ENCODE measurements at places on chromosomes 2 and 18.

GRCh38 chr2:57598551-57598950 is 448.1 kb upstream of the VRK2 start:
- DNase-seq = no peak

DNA sequence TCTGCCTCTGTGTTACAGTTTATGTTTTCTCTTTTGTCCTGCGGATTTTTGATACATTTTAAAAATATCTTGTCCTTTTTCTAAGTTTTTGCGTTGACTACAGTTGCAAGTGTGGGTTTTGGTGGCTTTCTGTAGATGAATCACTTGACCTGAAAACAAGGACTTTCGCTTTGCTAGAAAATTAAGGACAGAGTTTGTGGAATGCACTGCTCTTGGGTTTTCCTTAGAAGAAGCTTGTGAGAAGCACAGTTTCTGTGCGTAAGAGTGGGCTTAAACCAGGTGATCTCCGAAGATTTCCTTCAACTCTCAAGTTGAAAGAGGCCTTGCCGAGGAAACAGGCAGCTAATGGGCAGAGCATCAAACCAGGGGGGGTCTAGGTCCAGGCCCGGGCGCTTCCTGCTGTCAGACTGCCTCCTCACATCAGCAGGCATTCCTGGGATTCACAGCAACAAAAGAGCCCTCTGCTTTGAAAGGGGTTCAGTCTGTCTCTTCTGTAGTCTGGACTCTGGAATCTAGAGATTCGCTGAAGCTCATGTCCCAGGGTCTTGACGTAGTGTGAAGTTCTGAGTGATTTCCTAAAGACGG is 17.3 kb downstream of the NCK2 start:
- no peak for DNase-seq

DNA sequence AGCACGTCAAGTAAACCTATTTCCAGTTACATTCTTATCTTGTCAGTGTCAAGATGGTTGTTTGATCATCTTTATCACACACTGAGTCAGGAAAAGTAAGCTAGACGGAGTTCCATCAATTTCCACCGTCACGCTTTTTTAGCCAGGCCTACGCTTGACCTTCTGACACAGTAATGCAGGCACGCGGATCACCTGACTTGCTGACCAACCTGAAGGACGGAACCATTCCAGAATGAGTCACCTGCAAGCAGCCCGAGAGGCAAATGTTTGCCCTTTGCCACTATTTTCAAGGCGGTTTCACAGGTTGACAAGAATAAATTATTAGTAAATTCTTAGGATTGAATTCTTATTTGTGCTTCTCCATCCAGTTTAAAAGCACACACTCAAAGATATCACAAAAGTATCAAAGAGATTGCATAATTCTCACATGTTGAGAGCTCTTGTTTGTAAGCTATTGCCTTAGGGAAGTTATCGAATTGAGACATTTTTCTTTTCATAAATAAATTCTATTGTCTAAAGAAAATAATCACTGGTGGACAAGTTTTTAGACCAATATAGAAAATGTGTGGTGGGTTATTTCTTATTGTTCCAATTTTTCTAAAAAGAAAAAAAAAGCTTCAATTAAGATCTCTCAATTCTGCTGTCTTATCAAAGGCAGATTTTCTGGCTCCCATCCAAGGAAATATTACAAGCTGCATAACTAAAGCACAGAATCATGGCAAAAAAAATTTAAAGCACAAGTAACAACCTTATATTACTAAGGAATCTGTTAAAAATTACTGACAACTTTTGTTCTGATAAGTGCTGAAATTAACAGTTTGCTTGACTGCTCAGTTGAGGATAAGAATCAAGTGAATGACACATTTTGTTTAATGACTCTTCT is 31.9 kb downstream of the UXS1 start:
- no peak for DNase-seq

GRCh38 chr2:36294316-36294721 is 61.3 kb upstream of the CRIM1 start:
- DNase-seq = no peak

DNA sequence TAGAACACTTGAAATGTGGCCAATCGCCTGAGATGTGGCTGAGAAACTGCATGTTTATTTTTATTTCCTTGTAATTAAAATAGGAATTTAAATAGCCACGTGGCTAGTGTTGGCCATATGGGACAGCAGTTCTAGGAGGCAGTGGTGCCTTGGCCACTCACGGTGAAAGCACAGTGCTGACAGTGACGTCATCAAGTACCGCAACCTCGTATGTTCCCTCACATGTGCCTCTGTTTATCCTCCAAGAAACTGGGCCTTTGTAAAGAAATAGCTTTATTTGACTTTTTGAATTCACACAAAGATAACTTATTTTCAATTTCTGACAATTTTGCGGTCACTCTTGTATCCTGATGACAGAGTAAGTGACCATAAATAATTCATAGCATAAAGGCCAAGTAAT is 575.0 kb downstream of the DCDC2C start:
- no peak for DNase-seq

- no peak for DNase-seq
Measured at GRCh38 chr18:3217948-3218647, 1.7 kb downstream of the MYOM1 start.

GRCh38 chr18:59459369-59460071 is 100.5 kb upstream of the LMAN1 start:
- no peak for DNase-seq

DNA sequence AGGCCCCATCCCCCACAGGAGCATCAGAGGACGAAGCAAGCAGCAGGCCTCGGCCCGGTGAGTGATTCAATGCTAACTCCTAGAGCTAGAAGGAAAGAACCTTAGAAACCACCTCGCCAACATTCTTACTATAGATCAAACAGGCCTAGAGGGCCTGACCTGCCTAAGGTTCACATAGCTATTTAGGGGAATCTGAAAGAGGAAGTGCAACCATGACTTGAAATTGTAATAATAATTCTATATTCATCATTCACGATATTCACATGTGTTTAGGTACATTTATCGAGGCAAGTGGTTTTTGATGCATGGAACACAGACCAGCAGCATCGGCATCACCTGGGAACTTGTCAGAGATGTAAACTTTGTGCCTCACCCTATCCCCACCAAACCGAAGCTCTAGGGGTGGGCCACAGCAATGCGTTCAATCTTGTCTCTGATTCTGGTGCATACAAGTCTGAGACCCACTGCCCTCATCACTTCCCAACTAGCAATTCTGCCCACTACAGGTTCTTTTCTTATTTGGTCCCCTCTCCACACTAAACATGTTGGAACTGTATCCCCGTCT is 78.0 kb upstream of the DNMT3A start:
- DNase-seq = no peak

GRCh38 chr2:53739032-53739431 is 28.6 kb upstream of the CHAC2 start:
- no peak for DNase-seq

GRCh38 chr2:118221536-118222272 is 133.4 kb downstream of the INSIG2 start:
- no peak for DNase-seq

DNA sequence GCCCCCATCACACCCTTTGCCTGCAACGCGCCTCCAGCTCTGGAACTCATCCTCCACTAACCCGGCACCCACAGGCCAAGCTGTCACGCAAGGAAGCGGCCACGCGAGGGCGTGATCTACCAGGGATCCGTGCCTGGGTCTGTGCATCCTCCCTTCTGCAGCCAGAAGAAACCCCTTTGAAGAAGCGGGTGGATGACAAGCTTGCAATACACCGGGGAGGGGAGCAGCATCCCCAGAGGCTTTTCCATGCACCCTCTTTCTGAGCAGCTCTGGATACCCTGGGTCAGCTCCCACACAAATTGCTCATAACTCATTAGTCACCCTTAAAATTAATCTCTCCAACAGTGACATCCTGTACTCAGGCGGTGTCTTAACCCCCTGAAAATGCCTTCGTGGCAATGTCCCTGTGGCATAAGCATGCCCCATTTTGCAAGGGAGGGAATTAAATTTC is 47.6 kb downstream of the PDCL3 start:
- peak; percentile 27 for DNase-seq

DNA sequence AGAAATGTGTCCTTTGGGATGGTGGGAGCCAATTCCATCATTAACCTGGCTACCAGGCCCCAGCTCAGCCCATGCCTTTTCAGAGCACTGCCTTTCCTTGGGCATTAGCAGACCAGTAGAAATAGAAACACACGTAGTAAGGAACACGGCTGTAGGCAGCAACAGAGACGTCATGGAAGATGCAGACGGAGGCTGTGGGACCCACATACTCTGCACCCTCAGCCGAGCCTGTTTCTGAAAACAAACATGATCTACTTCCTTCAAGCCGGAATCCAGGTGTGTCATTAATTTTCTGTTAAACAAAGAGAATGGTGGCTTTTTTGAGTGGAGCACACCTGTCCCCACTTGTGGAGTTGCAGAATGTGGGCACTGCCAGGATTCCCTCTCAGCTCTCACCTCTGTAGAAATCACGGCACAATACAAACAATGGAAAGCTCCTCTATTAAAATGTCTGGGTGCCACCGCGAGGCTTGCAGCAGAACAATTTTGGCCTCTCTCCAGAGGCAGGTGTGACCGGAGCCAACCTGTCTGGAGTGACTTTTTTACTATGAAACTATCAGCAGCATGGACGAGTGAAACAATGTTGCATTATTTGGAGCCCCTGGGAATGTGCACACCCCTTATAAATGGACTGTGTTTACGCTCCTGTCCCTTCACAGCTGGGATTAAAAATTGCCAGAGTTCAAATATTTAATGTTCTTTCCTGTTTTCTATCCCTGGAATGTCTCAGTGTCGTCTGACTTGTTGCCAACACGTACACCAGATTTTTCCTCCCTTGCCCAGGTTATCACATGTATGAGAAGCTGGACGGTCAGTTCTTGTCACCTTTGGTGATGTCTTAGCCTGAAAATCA is 31.7 kb downstream of the SPP2 start:
- no peak for DNase-seq

DNA sequence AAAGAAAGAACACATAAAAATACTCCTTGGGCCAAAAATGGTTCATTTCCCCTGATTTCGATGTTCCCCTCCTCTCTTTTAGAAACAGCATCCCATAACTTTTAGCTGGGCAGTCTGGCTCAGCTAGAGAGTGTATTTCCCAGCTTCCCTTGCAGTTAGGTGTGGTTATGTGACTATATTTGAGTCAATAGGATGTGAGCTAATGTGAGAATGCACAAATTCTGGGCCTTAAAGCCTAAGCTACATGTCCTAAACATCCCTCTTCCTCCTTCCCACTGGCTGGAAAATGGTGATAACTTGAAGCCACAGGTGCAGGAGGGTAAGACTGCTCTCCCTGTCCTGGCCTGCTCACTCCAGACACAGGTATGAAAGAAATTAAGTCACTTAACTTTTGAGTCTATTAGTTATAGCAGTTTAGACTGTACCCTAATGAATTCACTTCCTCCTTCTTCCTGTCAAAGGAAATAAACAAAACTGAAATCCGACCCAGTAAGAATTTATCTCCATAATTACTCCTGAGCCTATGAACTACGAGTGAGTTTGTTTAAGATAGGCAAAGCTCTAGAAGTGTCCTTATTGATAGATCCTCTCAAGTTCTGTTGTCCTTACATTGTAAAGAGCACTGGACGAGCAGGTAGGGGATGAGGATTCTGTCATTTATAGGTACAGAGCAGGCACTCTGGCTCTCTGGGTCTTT is 177.6 kb downstream of the MTX2 start:
- DNase-seq = no peak

GRCh38 chr2:164008752-164009151 is 272.9 kb upstream of the FIGN start:
- DNase-seq = no peak

GRCh38 chr2:12402440-12403139 is 314.1 kb upstream of the TRIB2 start:
- no peak for DNase-seq

- DNase-seq = no peak
Measured at GRCh38 chr2:220585241-220585640, 957.8 kb downstream of the SLC4A3 start.

- DNase-seq = no peak
Measured at GRCh38 chr2:84792856-84793522, 87.9 kb downstream of the TRABD2A start.

GRCh38 chr2:27461118-27461517 is 18.9 kb downstream of the KRTCAP3 start:
- DNase-seq = no peak

Measured in activated gamma-delta T cell (primary cell).